Right kidney (tissue), 9 donors: ENCODE measurements at places on chromosomes 2 and 18.
A peak's percentile ranks its signal among the peaks of the same experiment; 100 is the strongest.

GRCh38 chr2:55775828-55776227 is 82.2 kb upstream of the PNPT1 start:
- DNase-seq = no peak

DNA sequence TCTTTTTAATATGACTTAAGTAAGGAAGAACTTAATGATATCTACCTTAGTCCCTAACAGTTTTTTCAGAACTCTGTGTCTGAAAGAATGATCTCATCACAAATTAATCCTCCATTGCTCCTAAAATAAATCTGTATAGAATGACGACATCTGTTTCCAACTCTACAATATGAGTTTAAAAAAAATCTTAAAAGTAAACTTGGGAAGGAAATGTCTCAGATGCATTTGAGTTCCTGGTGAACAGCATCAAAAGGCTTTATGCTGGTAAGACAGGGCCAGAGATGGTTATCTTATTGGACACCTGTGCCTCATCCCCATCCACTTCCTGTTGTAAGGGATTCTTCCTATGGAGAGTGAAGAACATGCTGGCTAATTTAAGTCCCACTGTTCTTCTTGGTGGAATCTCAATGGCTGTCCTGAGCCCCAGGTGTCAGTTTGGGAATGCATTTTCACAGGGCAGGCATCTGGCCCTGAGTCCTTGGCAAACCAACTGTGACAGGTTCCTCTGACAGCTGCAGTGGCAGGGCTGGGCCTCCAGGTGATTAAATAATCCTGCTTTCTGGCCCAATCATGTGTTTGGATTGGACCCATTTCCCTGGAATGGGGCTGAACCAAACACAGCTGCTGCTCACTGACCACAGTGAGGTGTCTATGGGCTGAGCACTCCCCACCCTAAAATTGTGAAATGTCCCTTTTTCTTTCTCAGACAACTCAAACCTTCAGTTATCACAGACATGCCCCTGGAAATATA is 12.9 kb upstream of the NCKAP5 start:
- no peak for DNase-seq

DNA sequence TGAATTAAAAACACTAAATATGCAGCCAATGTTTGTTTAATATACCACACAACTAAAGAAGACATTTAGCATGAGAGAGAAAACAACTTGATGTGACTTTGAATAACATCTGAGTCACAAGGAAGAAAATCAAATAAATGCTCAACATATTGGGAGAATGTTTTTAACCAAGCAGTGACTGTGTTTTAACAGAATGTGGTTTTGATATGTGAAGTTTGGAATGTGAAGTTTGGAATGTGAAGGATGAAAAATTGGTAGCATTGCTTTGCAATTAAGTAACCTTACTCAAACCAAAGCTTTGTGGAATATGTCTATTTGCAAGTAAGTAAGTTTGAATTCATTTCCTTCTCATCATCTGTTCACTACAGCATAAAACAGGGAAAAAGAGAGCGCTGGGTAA is 128.2 kb upstream of the DNAJC10 start:
- DNase-seq = no peak

DNA sequence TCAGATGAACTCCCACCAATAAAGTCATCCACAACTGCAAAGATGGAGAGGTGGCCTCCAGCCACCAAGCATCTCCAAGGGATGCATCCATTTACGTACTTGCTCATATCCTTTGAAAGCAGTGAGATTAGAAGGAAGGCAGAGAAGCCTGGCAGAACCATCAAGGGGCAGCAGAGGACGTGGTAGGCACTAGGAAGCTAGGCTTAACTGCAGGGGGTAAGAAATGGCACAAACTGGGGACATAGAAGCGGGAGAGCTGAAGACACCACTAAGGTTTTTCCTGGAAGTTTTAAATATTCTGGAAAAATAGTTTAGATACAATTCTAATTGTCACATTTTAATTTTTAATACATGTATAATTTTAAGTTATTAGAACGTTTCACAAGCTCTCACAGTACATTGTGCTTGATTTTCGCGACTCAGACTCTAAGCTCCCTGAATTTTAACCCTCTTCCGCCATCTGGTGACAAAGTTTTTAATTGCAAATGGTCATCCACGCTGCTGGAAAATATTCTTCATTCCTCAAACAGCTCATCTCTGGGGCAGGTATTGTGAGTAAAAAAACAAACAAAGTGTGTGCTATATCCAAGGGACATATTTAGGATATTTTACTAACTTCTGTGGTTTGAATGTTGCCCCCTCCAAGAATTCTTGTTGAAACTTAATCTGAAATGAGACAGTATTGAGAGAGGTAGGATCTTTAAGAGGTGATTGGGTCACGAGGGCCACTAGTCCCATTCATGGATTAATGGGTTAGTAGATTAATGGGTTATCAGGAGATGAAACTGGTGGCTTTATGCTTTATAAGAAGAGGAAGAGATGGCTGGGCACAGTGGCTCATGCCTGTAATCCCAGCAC is 1.6 kb upstream of the PSTPIP2 start:
- DNase-seq = peak; percentile 49

DNA sequence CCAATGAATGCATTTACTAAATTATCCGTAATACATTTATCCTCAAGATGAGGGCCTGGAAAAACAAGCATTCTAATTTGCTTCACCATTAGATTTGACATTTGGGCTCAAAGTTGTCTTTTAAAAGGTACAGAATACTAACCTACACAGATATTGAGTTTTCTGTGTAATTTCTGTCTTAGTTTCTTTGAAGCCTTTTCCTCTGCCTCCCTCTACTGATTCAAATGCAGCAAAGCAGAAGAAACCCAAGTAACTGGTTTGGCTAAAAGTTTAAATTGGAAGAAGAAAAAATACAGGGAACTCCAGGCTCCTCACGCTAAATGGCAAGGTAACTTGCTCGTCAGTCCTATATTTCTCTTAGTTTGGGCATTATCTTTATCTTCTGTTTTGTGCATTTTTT is 53.3 kb upstream of the SLC5A7 start:
- DNase-seq = peak; percentile 6
